ENCODE measurements at places on chromosomes 5 and 9.

DNA sequence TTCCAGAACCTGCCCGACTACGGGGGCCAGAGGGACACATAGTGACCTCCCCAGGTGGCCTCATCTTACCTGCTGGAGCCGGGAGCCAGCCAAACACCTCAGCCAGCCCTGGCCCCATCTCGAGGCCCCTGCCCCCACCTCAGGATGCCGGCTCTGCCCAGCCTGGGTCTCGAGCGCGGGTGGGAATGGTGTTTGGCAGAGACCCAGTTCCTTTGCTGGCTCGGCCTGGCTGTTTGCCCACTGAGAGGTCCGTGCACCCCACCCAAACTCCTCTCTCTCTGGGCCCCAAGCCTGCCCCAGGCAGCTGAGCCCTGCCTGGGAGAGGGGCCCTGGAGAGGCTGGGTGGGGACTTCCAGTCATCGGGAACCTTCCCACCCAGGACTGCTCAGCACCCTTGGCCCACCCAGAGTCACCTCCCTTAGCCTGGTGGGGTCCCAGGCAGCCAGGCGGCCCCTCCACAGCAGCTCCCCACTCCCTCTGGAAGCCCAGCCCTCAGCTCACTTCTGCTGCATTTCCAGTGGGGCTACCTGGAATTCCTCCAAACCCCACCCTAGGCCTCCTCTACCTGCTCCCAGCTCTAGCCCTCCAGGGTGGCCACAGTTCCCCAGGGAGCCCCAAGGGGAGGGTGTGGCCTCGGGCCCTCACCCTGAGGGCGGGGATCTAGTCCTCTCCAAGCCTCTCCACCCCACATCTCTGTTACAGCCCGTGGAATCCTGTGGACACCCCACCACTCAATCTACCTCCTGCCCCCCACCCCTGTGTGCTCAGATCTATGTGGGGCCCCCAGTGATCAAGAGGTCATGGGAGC lies 42.4 kb upstream of the UBAC1 start:
- no peak for DNase-seq

DNA sequence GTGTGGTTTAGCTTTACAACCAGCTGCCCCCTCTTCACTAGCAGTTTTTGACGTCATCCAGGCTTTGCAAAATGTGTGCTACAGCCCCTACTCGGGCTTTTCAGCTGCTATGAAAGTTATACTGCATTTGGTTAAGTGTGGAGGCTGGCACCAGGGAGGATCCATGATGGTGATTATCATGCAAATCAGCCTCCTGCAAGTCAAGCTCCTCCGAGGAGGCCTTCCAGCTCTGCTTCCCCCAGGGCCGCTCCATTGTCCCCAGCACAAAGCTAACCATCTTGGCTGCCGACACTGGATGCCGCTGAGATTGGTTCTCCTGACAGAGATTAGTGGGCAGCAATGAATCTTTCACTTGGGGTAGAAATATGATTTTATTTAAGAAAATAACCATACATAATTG lies 159.6 kb downstream of the NR2F1-AS1 start:
- DNase-seq, result no peak

GRCh38 chr9:38621434-38622287 lies 1.3 kb upstream of the ANKRD18A start:
- DNase-seq, result no peak

DNA sequence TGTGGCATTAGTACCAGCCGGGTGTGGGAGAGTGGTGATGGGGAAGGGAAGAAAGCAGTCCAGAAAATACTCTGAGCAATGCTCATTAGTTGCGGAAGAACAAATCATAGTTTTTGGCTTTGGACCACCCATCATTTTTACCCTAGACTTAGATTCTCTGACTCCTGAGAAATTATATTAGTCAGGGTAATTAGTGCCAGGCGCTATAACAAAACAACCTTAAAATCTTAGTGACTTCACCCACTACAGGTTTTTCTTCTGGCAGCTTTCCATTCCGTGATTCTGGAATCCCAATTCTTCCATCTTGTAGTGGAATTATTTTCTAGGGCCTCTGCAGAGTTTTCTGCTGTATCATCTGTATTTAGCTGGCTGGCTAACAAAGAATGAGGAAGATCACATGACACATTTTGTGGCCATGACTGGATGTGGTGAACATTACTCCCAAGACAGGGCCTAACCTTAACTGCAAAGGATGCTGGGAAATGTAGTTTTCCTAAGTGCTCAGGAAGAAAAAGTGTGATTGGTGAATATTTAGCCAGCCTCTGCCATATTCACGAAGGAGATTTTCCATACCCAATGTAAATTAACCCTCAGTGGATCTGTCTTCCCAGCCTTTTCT lies 373.0 kb upstream of the MEF2C start:
- DNase-seq, result no peak
